ENCODE measurements at places on chromosomes 11 and 22.

DNA sequence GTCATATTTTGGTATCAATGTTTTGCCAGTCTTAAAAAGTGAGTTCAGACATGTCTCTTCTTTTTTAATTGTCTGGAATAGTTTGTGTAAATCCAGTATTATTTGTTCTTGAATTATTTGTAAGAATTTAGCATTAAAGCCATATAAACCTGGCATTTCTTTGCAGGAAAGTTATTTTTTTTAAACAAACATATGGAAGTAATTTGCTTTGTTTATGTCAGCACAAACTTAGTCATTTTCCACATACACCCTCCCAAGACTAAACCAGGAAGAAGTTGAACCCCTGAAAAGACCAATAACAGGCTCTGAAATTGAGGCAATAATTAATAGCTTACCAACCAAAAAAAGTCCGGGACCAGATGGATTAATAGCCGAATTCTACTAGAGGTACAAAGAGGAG, 9.1 kb upstream of the CCDC81 start:
- no peak for DNase-seq

- DNase-seq, result no peak
These were observed 228.3 kb downstream of the FAM181B start for GRCh38 chr11:82505379-82505778.

DNA sequence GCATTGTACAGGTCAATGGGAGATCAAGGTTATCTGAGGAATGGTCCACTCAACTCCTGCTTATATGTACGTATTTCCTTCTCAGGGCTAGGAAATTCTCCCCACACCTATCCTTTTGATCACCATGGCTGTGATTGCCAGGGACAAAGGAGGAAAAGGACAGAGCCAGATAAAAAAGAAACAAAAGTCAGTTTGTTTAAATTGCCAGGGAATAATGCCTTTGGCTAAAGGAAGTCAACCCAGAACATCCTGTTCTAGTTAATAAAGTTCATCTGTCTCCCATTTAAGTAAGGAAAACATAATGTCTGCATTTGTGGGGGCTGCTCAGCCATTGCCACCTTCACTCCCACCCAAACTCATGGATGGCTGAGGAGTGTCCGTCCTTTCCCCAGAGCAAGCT, 124.7 kb downstream of the ME3 start:
- DNase-seq, result no peak

DNA sequence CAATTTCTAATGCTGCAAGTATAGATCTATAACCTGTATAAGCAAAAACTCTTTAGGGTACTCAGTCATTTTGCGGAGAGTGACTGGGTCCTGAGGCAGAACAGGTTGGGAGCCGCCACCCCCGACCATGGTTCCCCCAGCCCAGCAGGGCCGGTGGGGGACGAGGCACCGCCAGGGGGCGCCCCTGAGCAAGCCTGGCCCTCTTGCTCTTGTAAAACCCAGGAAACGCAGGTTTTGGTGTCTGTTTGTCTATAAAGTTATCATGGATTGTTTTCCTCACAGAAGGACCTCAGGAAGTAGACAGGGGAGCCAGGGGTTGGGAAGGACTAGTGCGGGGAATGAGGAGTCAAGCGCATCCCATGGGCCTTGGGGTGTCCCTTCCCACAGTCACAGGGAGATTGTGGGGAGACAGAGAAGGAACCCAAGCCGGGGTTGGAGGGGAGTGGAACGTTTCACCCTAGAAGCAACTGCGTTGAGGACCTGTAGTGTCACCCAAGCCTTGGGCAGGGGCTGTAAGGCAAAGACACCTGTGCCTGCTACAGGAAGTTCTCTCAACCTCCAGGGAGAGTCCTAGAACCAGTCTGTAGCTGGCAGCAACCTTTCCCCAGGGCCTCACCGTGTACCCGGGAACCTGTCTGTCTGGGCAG, 26.4 kb downstream of the KCTD17 start:
- no peak for DNase-seq

GRCh38 chr11:21541187-21541751, 651.6 kb upstream of the ANO5 start:
- DNase-seq, result no peak

DNA sequence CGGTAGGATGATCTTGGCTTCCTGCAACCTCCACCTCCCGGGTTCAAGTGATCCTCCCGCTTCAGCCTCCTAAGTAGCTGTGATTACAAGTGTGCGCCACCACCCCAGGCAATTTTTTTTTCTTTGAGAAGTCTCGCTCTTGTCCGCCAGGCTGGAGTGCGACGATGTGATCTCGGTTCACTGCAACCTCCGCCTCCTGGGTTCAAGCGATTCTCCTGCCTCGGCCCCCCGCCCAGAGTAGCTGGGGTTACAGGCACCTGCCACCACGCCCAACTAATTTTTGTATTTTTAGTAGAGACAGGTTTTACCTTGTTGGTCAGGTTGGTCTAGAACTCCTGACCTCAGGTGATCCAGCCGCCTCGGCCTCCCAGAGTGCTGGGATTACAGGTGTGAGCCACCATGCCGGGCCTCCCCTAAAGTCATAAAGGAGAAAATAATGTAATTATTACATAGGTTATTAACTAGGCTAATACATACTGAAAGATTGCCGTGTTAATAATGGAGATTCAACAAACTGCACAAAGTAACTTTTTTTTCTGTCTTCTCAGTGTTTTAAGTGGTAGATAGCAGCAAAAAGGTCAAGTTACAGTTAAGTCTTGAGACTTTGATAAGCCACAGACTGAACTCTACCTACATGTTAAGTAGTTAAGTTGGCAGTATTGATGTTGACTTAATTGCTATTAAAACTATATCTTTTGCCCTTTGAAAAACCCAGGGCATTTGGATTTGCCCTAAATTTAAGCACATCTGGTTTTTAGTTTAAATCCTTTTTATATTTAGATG, 3.9 kb downstream of the CAPRIN1 start:
- no peak for DNase-seq

Measured in GM12864 (cell line).